ENCODE measurements at places on chromosomes 7 and 10.

DNA sequence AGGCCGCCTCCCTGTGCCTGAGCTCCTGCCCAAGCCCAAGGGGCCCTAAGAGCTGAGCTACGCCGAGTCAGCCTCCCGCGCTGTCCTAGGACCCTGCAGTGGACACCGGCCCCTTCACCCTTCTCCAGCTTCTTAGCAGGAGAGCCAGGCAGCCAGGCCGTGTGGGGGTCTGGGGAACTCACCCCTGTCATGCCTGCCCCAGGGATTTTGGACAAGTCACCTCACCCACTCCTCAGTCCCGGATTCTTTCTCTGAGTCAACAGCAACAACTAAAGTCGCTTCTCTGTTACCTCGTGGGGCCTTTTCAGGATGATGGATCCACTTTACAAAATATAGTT lies 79.3 kb downstream of the MKI67 start:
- DNase-seq = no peak

DNA sequence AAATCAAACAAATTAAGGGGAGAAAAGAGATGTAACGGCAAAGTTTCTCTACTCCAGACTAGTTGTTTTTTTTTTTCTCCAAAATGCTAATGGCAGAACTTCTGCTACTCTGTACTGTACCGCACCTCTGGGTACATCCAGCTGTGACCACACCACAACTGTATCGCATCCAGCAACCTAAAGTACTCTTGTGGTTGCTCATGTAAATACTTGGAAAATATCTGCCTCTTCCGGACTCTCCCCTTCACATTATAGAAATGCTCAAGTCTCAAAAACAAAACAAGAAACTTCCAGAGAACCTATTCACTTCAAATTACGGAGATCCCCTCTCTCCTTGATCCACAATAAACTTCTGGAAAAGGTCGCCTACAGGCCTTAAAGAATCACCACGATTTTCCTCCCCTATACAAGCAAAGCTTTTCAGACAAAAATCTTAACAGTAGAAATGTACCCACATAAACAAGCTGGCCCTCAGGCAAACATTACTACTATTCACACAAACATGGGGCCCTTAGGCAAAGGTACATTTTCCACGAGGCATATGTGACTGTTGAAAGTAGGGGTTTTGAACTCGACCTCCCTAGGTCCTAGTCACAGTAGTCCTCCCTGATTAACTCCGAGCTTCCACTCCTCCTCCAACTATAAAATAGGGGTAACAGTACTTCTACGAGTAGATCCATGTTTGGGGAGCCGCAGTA lies 222.9 kb upstream of the MKLN1 start:
- no peak for DNase-seq

DNA sequence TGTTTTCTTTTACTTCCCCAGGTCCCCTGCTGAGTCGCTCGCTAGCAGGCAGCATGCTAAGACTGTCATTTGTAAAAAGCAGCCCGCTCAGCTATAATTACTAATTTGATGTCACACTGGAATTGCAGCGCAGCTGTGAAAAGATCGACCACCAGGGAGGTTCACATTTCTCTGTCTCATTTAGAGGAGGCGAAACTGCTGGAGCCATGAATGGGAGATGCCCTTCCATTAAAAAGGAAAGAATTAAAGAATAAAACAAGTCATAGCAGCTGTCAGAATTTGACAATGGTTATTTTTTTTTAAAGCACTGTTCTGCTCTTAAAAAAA lies 153.5 kb downstream of the PIP4K2A start:
- DNase-seq = no peak

GRCh38 chr7:141704112-141704511 lies 2.1 kb upstream of the DENND11 start:
- DNase-seq = no peak

Data from HepG2 (cell line).